ENCODE measurements at places on chromosomes 13 and 19. TPM values are rescaled to one million over a fixed set of nuclear protein-coding genes. Genes with fewer than 3 reads are reported as not detected.

Gene KLK5
- total RNA-seq, result not detected

Gene CD33
- not detected for total RNA-seq

DNA sequence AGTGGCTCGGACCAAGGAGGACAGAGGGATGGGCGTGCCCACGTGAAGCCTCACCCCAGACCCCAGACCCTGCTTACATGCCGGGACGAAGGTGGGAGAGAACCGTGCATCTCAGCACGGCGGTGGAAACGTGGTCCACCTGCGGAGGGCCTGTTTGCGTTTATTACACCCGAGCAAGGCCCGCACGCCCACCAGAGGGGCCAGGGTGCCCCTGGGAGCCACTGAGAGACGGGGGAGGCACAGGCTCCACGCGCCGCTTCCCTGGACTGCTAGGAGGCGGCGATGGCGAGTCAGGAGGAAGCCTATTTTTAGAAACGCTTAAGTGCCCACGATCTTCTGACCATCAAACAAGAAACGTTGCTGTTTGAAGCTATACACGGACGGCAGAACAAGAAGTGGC lies 80.7 kb downstream of the ATP11A start:
- DNase-seq, result no peak

- peak; percentile 35 for DNase-seq
Measured at GRCh38 chr13:97653443-97654140, 219.6 kb downstream of the RAP2A start.

DNA sequence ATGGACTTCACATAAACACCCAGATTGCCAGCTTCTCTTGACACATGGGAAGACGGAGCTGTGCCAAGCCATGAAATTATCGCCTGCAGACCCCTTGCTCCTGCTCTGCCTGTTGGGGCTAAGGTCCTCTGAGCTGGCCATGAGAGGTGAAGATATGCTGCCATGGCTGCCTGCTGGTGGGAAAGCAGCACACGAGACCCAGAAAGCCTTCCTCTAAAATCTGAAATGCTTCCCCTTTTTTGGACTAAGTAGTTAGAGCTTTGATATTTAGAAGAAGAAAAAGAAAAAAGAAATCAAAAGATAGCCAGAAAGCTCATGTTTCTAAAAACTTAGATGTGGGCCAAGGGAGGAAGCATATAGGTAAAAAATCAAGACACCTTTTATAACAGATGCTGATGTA lies 11.2 kb downstream of the WDFY2 start:
- no peak for DNase-seq

Gene IZUMO4
- total RNA-seq, result 1.4 TPM

Gene ZNF846
- total RNA-seq, result 26.0 TPM

- DNase-seq, result no peak
Measured at GRCh38 chr13:103517768-103518102, 451.5 kb upstream of the SLC10A2 start.

DNA sequence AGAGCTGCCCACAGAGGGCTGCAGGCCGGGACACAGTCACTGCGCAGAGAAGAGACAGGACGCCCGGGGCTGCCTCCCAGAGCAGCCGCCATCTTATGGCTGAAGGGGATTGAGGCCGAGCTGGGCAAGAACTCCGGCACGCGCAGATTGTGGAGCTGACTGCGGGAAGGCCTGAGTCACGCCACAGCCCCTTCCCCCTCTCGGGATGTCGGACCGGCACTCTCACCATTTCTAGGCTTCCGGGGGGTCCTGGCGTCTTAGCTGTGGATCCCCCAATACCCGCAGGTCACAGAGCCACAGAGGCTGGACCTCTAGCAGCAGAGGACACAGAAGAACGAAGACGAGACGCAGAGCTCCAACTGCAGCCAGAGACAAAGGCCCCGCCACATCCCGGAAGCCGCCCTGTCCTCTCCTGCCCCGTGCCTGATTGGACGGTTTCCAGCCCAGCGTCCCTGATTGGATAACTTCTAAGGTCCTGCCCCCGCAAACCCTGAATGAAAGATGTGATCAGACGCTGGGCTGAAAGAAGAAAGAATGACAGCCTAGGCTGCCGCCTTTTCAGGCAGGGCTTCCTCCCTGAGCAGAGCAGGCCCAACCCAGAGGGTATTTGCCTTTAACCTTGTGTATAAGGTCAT lies at the start of gene ZNF43:
ZNF43 (minus strand) TSS at position 373 of the 635 bp plus-strand sequence; CDS start at position 229, 144 bp downstream.
- DNase-seq, result peak; percentile 96

DNA sequence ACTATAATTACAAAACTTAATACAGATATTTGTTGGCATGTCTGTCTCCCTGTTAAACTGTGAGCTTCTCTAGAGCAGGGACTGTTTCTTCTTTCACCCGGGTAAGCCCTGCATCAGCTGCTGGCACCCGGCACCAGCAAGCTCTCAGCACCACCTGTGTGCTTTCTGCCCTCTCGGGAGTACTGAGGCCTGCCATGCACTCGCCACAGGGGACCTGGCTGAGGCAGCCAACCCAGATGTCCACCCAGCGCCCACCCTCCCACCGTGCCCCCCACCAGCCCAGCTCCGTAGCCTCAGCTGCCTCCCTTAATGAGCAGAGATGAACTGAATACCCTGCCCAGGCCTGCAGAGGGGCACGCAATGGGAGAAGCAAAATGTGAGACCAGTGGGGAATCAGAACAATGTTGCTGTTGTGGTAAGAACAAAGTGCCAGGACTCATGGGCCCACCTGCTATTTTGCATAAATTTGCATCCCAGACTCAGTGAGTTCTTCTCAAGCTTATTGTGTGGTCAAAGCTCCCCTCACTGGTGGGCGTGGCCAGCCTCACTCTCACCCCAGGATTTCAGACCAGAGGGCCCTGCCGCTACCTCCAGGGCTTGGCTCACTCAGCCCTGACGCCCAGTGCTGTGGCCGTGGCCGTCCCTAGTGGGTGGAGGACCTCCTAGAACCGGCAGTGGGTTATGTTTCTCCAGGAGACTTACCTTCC lies 14.6 kb upstream of the SERPINE3 start:
- DNase-seq, result no peak

DNA sequence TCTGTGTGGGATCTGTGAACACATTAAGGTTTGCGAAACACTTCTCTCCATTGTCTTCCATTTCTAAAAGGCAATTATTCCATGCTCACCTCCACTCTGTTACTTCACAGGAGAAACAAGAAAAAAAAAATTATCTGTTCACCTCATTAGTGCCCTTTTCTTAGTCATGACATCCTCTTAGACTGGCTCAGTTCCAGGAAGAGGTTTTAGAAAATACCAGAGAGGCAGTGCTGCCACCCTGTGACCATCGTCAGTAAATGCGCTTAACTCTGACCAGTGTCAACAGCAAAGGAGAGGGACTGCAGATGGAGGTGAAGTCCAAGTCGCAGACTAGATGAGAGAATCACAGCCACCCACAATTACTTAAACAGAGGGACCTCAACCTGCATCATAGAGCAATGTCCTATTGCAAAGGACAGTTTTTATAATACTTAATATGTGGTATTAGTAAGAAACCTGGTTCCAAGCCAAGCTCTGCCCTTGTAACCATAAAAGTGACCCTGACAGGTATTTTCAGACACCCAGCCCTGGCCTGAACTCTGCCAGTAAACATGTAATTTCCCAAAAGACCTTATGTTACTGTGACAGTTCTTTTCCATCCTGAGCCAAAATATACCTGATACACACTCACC lies 19.4 kb downstream of the CEACAM21 start:
- DNase-seq, result peak; percentile 78

Gene CBLC
- 28.3 TPM for total RNA-seq

DNA sequence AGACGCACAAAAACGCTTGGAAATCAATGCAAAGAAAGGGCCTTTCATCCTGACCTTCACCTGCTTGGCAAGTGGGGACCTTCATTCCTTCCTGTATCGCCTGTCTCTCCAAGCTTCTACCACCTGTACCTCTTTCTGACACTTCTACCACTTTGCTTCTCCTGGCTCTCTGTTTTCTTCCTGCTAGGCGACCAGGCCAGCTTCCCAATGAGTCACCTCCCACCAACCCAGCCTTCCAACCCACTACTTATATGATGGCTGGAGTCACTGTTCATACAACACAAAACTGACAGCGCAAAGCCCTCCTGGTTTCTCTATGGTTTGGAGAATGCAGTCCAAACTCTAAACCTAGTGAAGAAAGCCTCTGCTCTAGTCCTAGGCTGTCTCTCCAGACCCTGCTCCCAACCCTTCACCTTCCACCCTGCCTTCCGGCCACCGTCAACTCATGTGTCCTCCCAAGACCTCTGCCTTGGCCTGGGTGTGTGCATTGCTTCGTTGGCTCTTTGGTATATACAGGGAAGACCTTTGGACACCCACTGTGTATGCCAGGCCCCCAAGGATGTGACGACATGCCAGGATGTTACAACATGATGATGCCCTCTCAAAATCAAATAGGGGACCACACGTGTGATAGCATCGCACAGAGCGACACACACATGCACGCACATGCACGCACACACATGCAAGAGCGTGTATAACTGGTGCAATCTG lies 148.5 kb downstream of the STK24 start:
- no peak for DNase-seq

DNA sequence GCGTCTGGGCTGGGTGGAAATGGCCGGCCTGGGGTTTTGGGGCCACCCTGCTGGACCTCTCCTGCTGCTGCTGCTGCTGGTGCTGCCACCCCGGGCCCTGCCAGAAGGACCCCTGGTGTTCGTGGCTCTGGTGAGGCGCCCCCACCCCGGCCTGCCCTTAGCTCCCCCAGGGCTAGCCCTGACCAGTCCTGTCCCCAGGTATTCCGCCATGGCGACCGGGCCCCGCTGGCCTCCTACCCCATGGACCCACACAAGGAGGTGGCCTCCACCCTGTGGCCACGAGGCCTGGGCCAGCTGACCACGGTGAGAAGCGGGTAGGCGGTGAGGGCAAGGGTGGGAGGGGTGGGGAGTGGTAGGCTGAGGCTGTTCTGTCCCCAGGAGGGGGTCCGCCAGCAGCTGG lies at the start of gene ACP4:
ACP4 (plus strand) TSS at position 20 of the 400 bp plus-strand sequence; CDS start at position 20, 0 bp downstream.
- DNase-seq, result no peak
